Heart right ventricle (tissue), 16 donors: ENCODE measurements at places on chromosomes 13 and 19. TPM values are rescaled to one million over a fixed set of nuclear protein-coding genes. Genes with fewer than 3 reads are reported as not detected.

- DNase-seq: no peak
Observed at GRCh38 chr13:39073983-39074382, 35.7 kb downstream of the NHLRC3 start.

Gene IZUMO2
- total RNA-seq: not detected

GRCh38 chr19:47096721-47097120 is 16.9 kb downstream of the ZC3H4 start:
- no peak for DNase-seq

DNA sequence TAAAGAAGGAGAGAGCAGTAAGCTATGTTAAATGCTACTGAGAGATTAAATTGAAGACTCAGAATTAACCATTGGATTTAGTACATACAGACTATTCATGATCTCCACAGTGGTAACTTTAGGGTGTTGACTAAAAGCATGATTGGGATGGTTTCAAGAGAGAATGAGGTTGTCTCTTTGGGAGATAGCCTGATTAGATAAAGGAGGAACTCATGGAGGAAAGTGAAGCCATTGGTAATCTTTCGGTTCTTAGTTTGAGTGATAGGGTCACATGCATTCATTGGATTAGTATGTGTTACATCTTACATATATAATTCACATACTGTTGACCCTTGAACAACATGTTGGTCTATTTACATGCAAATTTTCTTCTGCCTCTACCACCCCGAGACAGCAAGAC is 18.8 kb upstream of the KL start:
- no peak for DNase-seq

Gene LILRB2
- total RNA-seq: 1.7 TPM

Gene CYP2A6
- total RNA-seq: not detected

GRCh38 chr13:99652141-99652540 is 150.9 kb downstream of the TM9SF2 start:
- DNase-seq: no peak

Gene RFXAP
- 4.2 TPM for total RNA-seq

Gene IL11
- total RNA-seq: not detected

- no peak for DNase-seq
Observed at GRCh38 chr13:100525453-100526317, 62.9 kb downstream of the GGACT start.

Gene RBM42
- total RNA-seq: 53.5 TPM

Gene NTF4
- total RNA-seq: not detected

DNA sequence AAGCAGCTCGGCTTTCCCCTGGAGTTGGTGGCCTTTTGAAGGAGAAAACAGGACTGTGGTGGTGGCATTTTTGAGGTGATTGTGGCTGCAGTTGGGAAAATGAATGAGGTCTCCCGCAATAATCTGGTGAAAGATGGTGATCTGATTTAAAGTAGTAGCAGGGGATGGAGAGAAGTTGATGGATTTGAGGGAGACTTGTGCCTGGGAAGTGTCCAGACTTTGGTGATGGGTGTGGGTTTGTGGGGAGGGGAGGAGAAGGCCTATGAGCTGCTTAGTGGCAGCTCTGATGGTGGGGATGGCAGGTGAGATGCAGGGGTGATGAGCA is 4.0 kb upstream of the EPN1 start:
- DNase-seq: no peak

Gene RNF17
- not detected for total RNA-seq

GRCh38 chr13:40589285-40590109 is 76.9 kb downstream of the FOXO1 start:
- peak; percentile 70 for DNase-seq

- no peak for DNase-seq
Observed at GRCh38 chr13:101942038-101942437, 459.8 kb downstream of the FGF14 start.

- DNase-seq: no peak
Observed at GRCh38 chr19:4510435-4511255, 7.6 kb downstream of the PLIN4 start.

- DNase-seq: no peak
Observed at GRCh38 chr19:38549942-38550341, 67.8 kb downstream of the MAP4K1 start.

DNA sequence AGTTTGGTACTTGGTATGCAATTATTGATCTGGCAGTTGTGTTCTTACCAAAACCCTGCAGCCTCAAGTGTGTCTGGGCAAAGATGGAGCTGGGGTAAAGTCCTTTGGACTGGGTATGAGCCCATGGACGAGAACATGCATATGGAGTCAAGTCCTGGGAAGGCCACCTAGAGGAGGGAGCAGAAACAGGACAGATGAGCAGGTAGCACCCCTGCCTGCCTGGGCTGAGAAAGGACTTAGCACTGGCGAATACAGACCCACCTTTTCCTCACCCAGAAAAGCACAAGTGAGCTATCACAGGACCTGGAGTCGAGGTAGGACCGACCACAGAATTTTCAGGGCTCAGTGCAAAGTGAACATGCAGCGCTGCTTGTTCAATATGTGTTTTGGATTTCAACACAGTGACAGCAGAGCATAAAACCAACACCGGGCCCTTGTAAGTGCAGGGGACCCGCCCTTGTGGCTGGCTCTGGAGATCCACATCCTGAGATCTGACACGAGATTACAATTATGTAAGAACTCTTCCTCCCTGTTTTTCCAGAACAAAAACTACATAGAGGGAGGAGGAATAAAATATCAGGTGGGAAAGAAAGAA is 25.9 kb downstream of the IGFL2 start:
- no peak for DNase-seq

- no peak for DNase-seq
Observed at GRCh38 chr13:111539252-111539651, 218.8 kb downstream of the TEX29 start.

- no peak for DNase-seq
Observed at GRCh38 chr13:81697826-81698225, 1356.9 kb upstream of the SPRY2 start.

DNA sequence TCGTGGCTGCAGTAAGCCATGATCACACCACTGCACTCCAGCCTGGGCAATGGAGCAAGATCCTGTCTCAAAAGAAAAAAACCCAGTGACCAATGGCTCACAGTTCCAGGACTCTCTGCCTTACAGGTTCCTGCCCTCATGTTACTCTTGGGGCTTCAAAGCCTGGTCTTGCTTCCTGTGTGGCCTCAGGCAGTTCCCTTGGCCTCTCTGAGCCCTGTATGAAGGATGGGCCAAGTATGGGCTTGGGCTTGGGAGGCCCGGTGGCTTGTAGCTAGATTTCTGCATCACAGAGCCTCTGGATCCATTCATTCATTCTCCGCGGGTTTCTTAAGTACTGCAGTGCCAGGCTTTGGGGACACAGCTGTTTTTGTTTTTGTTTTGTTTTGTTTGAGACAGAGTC is 780 bp upstream of the TSPAN16 start:
- DNase-seq: no peak

GRCh38 chr19:14090509-14091080 is at the start of gene SAMD1:
SAMD1 (minus strand) TSS chr19:14090751.
- peak; percentile 93 for DNase-seq

- peak; percentile 6 for DNase-seq
Observed at GRCh38 chr13:80783926-80784565, 443.1 kb upstream of the SPRY2 start.

- DNase-seq: no peak
Observed at GRCh38 chr13:28527629-28528028, 32.7 kb upstream of the FLT1 start.

DNA sequence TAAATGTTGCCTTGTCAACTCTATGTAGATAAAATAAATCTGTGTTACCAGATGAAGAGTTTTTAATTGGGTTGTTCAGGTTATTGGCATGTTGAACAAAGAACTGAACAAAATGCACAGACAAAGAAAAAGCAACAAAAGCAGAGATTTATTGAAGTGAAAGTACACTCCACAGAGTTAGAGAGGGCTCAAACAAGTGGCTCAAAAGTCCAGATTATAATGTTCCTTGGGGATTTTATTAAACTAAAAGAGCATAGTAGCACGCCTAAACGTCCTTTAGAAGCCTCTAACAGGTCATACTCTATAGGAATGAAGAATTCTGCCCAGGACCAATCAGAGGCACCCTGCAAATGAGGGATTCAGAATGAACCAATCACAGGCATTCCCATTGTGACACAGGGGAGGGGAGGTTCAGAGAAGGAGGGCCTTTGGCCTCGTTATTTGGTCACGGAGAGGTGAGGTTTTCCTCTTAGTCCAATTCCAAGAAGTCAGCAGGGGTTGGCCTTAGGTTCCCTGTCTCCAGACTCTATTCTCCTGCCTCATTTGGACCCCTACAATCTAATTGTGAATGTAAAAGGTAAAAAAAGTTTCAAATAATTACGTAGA is 12.8 kb downstream of the PSMC4 start:
- no peak for DNase-seq

Gene CLEC4G
- total RNA-seq: 1.3 TPM

- DNase-seq: peak; percentile 78
Observed at GRCh38 chr13:32150794-32151193, 119.2 kb downstream of the FRY start.

DNA sequence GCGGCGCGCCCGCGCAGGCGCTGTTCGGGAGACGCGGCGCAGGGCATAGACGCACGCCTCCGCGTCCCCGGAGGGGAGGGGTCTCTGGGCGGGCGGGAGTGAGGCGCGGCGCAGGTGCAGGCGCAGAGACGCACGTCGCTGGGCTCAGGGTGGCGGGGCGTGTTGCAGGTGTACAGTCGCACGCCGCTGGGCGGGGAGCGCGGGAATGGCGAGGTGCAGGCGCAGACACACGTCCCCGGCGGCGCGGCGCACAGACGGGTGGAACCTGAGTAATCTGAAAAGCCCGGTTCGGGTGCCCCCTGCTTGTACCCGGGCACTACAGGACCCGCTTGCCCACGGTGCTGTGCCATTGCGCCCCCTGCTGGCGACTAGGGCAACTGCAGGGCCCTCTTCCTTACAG is 44.7 kb downstream of the PLPP2 start:
- DNase-seq: no peak
